ENCODE measurements at places on chromosomes 5 and 9.

DNA sequence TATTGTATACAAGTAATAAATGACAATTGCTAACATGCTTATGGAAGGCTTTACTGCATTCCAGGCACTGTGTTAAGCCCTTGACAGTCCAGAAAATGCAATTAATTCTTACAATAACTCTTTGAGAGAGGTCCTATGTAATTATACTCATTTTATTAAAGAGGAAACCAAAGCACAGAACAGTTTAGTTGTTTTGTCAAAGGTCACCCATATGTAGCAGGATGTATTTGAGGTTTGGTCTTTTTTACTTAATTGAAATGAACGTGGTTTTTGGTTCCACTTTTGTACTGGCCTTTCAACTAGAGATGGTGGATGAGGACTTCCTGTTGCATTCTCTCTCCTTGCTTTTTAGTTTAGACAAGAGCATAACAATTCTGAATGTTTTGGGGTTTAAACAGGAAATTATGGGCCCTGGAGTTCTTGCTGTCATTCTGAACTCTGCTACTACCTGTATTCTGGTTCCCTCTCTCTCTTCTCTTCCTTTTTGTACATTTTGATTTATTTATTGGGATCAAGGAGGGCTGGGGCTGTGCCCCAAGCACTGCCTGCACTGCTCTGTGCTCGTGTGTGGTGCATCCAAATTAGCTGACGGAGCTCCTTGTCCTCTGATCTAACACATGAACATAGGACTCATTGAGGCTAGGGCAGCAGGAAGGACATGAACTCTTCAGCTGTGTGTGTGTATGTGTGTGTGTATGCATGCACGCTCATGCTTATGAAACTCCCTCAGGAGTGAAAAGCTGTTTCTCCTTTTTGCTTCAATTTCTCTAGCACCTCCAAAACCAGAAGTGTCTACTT lies 47.4 kb downstream of the SLC28A3 start:
- no peak for DNase-seq

- DNase-seq: peak; percentile 82
Measured at GRCh38 chr5:125198270-125198974, 452.0 kb upstream of the ZNF608 start.

GRCh38 chr9:69895659-69896058 lies 75.0 kb downstream of the CFAP95 start:
- no peak for DNase-seq

DNA sequence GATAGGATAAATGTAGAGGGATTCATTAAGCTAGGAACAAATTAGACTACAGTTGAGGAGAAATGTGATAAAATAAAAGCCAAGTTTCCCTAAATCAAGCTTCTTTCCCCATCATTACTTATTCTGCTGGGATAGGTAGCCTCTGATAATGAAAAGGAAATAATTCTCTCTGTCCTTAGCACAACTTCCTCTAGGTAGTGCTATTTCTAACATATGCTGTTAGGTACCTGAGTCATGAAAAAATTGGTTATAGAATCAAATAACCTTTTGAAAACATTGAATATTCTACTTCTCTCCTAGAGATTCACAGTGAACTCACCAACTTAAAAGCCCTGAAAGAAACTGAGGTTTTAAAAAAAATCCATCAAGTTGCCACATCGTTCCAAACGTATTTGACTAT lies 1793.1 kb downstream of the EFNA5 start:
- no peak for DNase-seq

- no peak for DNase-seq
Measured at GRCh38 chr5:125044491-125045282, 298.2 kb upstream of the ZNF608 start.

DNA sequence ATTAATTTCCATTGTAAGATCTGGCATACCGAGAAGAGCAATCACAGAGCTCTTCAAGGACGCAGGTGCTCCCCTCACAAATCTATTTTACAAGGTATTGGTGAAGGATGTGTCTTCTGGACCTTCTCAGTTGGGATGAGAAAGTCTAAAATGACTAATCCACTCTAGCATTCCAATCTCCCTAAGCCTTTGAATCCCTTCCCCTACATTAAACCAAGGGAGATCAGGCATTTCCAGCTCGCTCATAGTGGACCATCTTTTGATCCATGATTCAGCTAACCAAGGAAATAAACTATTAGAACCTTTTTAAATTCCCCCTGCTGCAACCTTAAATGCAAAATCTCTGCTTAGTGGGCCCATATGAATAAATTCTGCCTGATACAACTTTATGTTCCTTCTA lies 95.9 kb upstream of the FBN2 start:
- DNase-seq: no peak

GRCh38 chr5:25488119-25488518 lies 843.3 kb upstream of the CDH10 start:
- no peak for DNase-seq

DNA sequence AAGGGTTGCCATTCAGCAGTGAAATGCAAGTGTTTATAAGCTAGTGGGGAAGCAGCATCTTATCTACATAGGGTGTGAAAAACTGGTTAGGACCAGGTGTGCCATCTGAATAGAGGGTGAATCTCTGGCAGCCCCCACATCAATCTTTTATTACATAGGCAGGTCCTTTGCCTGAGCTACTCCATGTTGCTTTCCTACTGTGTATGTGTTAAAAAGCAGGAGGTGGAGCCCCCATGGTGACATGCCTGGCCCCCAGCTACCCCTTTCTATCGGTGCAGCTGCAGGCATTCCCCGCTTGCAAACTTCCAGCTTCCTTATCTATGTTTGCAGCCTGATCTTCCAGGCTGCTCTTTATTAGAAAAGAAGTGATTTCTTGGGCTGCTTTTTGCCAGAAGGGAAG lies 353.5 kb downstream of the SPATA31D1 start:
- DNase-seq: no peak

DNA sequence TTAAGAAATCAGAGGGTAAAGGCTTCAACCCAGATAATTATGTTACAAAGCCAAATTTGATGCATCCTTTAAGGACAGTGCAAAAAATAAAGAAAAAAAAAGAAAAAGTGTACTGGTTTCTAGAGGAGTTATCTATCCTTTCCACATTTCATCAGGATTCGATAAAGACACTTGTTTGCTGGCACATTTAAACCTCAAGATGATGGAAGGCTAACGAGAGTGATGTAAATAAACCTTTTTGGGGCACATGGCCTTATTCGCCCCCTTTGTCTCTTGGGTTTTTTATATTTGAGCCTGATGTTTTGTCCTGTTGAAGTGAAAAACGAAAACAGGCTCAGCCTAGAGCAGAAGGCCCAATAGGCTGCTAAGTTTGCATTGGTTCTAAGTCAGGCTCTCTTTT lies 416.5 kb downstream of the TAF11L14 start:
- no peak for DNase-seq

- DNase-seq: no peak
Measured at GRCh38 chr5:155556700-155557099, 543.1 kb downstream of the KIF4B start.

- DNase-seq: no peak
Measured at GRCh38 chr9:130138791-130139190, 33.4 kb upstream of the NCS1 start.

DNA sequence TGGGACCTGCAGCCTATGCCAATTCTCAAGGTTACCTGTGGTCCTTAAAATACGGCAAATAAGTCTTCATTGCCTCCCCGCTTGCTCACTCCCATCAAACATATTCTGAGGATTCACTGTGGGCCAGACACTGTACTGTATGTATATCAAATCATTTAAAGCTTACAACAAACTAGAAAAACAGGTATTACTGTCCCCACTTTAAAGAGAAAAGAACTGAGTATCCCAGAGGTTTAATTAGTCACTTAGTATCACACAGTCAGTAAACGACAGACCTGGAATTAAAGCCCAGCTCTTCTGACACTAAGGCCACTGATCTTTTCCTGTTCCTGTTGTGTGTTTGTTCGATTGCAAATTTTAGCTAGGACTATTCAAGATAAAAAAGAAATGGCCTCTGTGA lies 248.2 kb downstream of the ACTL7B start:
- no peak for DNase-seq

- DNase-seq: peak; percentile 25
Measured at GRCh38 chr5:52784737-52785136, 3.0 kb upstream of the ITGA1 start.

GRCh38 chr5:151318850-151319732 lies 15.5 kb upstream of the SLC36A3 start:
- DNase-seq: no peak

GRCh38 chr5:79269733-79270166 lies 33.8 kb downstream of the JMY start:
- DNase-seq: no peak

DNA sequence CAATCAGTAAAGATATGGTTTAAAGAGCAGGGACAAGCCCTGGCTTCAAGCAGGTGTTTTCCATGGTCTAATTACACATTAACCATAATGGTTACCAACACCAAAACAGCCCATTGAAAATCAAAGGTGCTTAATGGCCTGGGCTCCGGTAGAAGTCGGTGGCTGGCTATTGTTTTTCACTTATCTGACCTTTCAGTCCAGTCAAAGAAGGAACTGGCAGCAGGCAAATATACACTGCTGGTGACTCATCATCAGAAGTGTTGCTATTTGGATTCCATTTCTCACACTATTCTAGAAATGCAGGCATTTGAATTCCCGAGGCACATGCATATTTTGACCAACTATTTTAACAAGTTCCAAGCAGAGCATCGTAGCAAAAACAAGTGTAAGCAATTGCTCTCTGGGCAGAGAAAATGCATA lies 26.3 kb upstream of the GABRP start:
- no peak for DNase-seq

DNA sequence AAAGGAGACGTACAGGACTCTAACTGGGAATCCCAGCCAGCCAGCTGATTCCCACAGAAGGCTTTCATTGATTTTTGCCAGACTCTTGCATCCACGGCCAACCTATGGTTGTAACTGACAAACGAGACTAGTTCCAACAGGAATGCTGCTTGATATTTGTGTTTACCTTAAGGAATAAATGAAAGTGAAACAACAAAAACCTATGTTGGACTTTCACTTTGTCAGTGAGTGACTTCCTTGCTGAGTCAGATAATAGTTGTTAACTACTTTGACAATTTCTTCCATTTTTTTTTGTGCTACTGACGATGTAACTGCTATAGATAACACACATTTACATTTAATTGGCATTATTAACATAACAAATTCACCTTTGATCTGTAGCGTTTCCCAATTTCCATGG lies 63.4 kb upstream of the LRRTM2 start:
- no peak for DNase-seq

- DNase-seq: no peak
Measured at GRCh38 chr5:178515776-178516503, 74.3 kb downstream of the COL23A1 start.

DNA sequence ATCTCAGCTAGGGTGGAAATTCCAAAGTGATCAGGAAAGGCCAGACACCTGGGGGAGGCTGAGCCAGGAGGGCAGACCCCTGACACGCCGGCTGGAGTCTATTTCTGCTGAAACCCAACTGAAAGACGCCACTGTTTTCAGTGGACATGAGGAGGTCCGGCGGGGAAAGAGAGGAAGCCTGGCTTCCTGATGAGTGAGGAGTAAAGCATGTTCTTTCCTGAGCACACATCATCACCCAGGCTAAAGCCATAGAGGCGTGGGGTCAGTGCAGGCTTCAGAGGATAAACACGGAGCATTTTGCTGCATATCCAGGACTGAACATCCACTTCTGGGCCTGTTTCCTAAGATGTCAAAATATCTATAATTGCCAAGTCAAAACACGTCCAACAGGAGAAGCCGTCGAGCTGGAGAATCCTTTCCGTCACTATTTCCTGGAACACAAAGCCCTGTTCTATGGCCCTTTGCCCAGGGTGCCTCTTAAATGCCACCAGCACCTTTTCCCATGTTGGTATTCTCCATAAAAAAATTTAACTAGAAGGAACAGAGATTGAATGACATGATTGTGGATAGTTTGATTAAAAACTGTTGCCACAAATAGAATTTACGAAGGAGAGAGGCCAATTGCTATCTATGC lies 597.9 kb upstream of the ADAMTS16 start:
- no peak for DNase-seq

DNA sequence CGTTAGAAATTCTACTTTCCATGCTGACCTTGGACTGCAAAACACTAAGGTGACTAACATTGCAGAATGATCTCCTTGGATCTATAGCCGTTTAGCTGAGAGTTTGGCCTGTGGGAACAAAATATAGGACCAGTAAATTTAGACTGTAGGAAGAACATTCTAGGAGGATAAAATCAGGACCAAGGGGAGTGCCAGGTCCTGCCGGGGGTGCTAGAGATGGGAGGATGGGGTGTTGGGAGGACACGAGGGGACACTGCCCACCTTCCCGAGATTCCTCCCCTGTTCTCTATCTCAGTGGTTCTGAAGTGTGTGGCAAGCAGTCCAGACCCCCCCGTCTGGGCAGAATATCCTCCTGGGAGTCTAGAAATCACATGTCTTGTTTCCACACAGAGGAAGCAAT lies 445.2 kb downstream of the ZSWIM6 start:
- DNase-seq: no peak

DNA sequence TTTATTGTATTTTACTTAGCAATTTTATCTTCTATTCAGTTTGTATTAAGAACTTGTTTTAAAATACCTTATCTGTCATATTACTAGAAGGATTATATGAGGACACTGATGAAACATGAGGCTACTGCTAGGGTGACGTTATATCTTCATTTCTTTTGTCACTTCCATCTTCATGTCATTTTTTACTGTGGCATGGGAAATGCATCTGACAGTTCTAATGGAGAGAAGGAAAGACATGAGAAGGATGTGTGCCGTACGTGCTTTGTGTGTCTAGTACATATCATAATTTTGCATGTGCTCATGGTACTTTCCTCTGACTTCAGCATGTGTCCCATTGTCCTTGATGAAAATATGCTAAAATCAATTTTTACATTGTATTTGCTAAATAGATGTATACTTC lies 258.2 kb downstream of the PTPRD start:
- DNase-seq: no peak

DNA sequence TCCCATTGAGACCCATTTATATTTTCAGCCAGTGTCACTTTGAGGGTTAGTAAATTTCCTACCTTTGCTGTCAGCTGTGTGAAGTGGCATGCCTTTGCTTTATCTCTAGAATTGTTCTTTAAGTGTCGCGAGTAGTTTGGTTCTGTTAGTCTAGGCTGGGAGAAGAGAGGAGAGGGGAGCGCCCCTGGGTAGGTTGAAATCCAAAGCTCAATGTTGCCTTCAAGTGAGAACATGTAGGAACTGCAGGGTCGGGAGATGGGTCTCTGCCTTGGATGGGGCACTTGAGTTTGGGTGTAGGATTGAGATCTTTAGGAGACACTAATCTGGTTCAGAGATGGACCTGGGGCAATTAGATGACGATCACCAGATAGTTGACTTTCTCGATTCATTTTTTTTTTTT lies 46.3 kb downstream of the STC2 start:
- DNase-seq: peak; percentile 26

DNA sequence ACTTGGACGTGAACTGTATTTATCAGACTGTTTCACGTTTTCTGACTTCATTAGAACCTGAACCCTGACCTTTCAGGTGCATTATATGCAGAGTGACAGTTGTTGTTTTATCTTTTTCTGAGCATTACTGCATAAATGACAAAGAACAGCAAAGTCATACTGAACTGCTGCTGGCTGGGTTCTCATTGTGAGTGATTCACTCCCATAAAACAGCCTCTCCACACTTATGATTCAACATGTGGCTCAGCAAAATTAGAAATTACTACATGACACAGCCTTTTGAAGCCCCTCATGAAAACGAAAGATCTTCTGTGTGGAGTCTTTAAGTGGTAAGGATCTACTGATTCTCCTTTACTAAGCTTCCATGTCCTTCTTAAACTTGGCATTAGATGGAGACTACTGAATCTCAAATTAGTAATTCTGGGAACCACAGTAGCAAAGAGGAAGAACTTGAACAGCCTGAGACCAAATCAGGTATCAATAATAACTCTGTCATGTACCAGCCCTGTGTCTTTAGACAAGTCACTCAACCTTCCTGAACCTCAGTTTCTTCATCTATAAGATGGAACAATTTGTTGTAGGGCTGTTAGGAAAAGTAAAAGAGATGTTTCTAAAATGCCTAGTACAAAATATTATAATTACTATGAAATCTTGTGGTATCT lies 172.3 kb upstream of the GNA14 start:
- no peak for DNase-seq

All from SHP77 treated with DMSO at 0.1 percent for 48 hours (cell line).